AG08396 (cell line): ENCODE measurements at places on chromosomes 2 and 18.

GRCh38 chr2:196681510-196681909 is 42.0 kb downstream of the CCDC150 start:
- DNase-seq, result no peak

- DNase-seq, result no peak
Observed at GRCh38 chr2:150491430-150491829, 4.0 kb upstream of the RND3 start.

DNA sequence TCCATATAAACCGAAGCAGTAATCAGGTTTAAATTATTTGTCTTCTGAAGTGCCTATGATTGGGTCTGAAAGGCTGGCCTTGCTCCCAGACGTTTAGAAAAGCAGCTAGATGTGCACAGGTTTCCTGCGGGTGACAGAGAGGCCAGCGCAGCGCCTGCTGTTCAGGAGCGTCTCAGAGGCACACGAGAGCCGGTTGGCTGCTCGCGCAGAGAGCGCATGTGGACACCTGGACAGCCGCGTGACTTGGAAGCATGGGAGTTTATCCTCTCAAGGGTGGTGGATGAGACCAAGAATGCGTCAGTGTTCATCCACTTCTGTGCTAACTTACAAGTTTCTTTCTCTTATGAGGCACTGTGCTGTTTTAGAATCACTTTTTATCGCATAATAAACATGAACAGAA is 303.7 kb downstream of the PTGR3 start:
- no peak for DNase-seq

- no peak for DNase-seq
Observed at GRCh38 chr2:70128005-70128404, 40.7 kb downstream of the PCBP1 start.

- DNase-seq, result no peak
Observed at GRCh38 chr18:56851774-56852173, 200.6 kb downstream of the WDR7 start.

GRCh38 chr18:37393945-37394609 is 171.5 kb downstream of the CELF4 start:
- DNase-seq, result peak; percentile 96
